ENCODE measurements at places on chromosomes 7 and 10.

DNA sequence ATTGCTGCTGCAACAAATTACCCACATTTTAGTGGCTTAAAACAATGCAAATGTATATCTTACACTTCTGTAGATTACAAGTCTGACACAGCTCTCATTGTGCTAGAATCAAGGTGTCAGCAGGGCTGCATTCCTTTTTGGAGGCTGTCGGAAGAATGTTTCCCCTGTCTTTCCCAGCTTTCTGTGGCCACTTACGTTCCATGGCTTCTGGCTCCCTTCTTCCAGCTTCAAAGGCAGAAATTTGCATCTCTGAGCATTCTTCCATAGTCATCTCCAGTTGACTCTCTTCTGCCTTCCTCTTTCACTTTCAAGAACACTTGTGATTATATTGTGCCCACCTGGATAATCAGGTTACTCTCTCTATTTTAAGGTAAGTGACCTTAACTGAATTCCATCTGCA is 125.3 kb downstream of the GPR158 start:
- no peak for DNase-seq

- no peak for DNase-seq
Measured at GRCh38 chr7:108055611-108056021, 52.7 kb upstream of the LAMB1 start.

GRCh38 chr7:3068530-3068929 is 24.9 kb upstream of the CARD11 start:
- DNase-seq = no peak

DNA sequence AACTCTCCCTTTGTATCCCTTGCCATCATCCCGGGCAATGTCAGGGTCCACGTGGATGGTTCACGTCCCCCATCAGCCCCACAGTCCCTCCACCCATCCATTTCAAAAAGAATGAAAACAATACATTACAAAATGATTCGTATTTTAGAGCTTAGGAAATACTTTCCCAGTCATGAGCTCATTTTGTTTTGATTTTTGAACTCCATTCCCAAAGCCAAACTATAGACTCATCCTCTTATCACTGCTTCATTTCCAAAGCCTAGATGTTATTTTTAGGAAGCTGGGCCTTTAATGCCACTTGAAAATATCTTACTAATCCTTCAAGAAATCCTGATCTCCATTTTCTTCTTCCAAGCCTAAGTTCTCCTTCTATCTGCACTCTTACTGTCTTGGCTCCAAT is 72.1 kb downstream of the WNT2 start:
- no peak for DNase-seq

DNA sequence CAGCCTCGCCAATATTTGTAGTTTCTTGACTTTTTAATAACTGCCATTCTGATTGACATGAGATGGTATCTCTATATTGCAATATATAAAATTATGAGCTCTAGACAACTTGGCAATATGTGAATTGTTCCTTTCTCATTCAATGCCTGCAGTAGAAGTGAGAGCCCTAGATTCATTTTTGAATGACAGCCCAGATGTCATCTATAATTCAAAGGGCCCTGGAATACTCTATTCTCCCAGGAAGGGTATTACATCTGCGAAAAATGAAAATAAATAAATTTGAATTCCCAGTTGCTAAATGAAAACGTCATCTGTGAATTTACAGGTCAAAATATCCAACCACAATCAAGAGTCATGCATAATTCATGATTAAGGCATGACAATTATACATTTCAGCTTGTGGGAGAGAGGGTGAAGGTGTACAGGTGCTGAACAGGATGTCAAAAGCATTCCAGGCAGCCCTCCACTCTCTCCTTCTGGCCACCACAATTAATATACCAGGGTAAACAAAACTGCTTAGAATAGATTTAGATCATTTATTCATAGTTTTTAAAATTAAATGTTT is 1147.3 kb downstream of the XPNPEP1 start:
- DNase-seq = no peak

DNA sequence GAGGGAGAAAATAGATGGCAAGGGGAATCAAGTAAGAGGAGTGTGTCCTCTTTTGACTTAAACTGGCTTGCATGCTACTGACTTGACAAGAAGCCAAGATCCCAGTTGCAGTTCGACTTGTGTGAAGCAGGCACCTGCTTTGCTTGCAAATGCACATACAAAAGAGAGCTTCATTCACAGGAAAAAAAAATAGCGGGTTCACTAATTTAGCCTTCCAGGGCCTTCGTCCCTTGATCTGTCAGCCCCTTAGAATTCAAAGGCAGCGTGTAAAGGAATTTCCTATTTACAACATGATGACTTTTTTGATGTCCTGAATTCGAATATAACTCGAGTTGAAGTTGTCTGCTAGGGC is 192.1 kb downstream of the CELF2 start:
- DNase-seq = no peak

DNA sequence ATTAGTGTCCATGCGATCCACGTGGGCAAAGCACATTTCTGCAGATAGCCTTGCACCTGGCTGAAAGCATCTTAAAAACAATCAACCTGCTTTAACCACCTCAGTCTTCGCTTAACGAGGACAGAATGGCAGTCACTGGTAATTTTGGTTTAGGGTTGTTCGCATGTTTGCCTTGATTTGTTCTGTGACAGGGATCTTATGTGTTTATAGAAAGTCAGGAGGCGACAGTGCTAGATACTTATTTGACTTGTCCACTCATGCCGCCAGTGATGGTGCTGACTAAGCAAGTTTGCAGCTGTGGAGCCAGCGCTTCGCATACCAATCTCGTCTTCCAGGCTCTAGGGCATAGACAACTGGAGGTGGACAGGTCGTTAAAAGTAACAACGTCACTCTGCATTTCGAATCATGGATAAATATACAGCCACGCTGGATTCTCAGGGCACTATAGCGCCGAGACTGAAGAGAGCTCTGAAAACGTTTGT is 1.2 kb upstream of the TMEM243 start:
- no peak for DNase-seq

GRCh38 chr7:137900137-137900536 is 53.4 kb upstream of the DGKI start:
- DNase-seq = no peak

- no peak for DNase-seq
Measured at GRCh38 chr10:126686268-126686667, 15.8 kb upstream of the C10orf90 start.

DNA sequence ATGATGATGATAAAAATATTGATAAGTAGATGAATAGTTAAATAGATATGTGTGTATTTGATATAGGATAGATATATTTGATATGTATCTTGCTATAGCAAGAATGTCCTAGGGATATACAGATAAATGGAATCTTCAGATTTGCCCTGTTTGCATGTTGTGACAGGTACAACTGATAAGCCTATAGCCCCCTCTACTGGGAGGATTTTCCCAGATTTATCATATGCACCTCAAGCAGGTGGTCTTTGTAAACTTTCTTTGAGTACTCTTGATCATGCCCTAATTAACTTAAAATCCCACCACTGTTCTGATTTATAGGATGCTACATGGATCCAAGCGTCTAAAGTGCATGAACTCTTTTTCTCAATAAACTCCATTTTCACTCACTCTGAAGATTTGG is 1050.7 kb downstream of the SORCS3 start:
- no peak for DNase-seq

DNA sequence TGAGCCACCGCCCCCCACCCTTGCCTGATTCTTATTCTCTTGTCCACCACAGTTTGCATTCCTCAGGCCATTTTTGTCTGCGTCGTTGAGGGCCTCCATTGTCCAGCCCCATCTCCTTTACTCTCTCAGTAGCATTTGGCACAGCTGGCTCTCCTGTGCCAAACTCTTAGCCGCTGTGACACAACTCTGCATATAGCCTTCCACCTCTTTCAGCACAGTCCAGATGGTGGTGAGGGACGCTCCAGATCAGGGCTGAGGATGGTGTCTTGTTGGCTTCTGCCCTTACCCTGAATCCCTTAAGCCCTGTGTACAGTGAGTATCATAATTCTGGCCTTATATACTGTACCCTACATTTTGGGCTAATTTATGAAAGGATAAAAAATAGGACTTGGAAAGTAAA is 45.6 kb downstream of the BMPR1A start:
- no peak for DNase-seq

All from NCI-H526 treated with DMSO at 0.1 percent for 48 hours (cell line).